ENCODE measurements at places on chromosomes 4 and X.

DNA sequence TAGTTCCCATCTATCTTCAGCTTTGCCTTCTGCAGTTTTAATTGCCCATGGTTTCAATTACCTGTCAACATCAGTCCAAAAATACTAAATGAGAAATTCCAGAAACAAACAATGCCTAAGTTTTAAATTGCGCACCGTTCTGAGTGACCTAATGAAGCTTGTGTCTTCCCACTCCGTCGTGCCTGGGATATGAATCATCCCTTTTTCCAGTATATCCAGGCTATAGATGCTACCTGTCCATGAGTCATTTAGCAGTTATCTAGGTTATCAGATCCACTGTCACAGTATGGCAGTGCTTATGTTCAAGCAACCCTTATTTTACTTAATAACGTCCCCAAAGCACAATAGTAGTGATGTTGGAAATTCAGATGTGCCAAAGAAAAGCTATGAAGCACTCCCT, 363.6 kb upstream of the FAM241A start:
- DNase-seq: no peak

- no peak for DNase-seq
These were observed 616 bp downstream of the MAML3 start for GRCh38 chr4:140153419-140153717.

DNA sequence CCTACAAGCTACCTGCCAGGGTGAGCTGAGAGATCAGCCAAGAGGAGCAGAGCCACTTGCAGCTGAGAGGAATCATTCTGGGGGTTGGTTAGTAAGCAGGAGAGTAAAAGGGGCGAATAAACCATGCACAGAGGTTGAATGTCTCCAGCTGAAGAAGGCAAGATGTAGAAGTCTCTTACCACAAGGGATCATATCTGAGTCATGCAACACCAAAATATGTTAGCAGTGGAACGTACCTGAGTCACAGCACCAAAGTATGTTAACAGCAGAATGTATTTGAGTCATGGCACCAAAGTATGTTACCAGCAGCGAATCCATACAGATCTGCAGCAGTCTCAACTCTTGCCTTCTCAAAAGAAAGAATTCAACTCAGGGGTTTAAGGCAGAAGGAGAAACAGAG, 29.9 kb downstream of the C4orf51 start:
- peak; percentile 47 for DNase-seq

DNA sequence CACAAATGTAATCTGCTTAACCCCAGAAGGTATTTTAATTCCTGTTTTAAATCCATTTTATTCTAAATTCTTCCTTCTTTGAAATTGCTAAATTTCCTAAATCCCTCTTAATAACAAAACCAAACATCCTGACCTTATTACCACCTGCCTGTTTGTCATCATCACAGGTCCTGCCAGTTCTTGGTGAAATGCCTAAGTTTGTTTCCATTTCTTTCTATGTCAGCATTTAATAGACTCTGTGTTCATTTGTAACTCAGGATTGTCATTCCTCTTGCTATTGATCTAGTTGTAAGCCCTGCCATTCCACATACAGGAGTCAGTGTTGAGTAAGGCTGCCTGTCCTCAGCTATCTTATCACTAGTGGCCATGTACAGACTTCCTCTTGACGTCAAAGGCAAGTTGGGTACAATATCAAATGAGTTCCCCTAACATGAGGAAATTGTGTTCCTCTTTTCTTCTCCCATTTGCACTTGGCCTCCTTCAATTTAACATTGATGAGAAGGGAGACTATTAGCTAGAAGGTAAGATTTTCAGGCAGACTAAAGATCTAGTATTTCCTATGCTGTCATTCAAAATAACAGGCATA, 440.1 kb downstream of the AFF2 start:
- no peak for DNase-seq

- no peak for DNase-seq
These were observed 91.7 kb downstream of the PHOX2B start for GRCh38 chr4:41656572-41657520.

DNA sequence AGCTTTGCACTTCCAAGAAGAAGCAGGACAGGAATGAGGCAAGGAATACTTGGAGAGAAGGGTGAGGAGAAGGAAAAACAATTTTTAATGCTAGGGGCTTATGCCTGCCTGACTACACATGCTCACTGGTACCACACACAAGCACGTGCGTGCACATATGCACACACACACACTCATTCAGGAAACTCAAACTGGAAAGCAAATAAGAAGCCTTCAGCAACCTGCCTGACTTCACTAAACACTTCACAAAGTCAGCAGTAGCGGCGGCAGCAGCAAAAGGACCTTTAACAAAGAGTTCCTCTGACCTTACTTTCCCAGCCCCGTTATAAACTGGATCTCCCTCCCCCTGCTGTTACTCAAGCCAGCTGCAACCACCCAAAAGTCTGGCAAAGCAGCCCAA, 3.3 kb downstream of the ZDHHC9 start:
- DNase-seq: no peak

DNA sequence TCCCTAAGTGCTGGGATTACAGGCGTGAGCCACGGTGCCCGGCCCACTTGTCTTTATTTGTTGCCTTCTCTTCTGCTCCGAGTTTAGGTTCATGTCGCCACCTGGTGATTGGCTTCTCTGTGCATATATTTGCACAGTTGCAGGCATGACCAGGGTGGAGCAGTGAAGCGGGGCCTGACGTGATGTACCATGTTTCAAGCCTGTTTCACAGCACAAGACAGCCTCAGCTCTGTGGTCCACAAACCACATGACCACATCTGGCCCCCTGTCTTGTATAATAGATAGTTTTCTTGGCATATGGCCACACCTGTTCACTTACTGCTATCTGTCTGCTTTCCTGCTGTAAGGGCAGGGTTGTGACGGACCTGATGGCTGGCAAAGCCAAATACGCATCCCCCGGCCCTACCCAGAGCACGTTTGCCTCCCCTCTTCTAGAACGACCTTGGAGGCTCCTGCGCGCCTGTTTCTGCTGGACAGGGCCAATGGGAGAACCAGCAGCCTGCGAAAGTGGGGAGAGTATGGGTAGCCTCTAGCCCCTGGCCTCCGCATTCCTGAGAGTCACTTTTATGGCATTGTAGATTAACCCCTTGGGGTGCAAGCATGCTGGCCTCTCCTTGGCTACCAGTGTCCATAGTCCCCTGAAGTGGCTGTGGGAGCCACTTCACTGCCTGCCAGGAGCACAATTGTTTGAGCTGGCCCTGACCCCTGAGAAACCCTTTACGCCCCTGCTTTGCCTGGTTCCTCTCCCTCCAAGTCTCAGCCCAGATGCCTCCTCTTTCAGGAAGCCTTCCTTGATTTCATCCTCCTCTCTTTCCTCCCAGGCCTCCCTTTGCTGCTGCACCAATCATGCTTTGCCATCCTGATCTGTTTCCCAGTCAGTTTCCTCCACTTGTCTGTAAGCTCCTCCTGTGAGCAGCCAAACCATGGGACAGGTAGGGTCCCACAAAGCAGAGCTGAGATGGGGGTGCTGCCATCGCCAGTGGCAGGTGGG, 6.0 kb upstream of the SH3TC1 start:
- DNase-seq: peak; percentile 76

Measured in COR-L47 (cell line).